ENCODE measurements at places on chromosomes 1 and 21.

- no peak for DNase-seq
- H3K4me1 ChIP-seq, result peaks cover 33% of the 10 kb centered on the region
- H3K4me3 ChIP-seq, result no peak overlapping the region
Measured at GRCh38 chr1:229287267-229287666, 16.4 kb downstream of the RAB4A start.

- no peak for DNase-seq
- H3K4me3 ChIP-seq, result no peak overlapping the region
- no peak overlapping the region for H3K27ac ChIP-seq
- H3K27me3 ChIP-seq, result no peaks in the 10 kb centered on the region
- H3K36me3 ChIP-seq, result no peaks in the 10 kb centered on the region
Measured at GRCh38 chr1:93827633-93828366, 51.2 kb downstream of the DNTTIP2 start.

GRCh38 chr21:25515484-25516405 is 91.5 kb downstream of the MRPL39 start:
- H3K4me3 ChIP-seq, result no peak overlapping the region
- H3K4me1 ChIP-seq, result no peaks in the 10 kb centered on the region
- peaks cover 24% of the 10 kb centered on the region for H3K27me3 ChIP-seq
- no peak overlapping the region for H3K27ac ChIP-seq
- H3K36me3 ChIP-seq, result no peaks in the 10 kb centered on the region
- no peak for DNase-seq

DNA sequence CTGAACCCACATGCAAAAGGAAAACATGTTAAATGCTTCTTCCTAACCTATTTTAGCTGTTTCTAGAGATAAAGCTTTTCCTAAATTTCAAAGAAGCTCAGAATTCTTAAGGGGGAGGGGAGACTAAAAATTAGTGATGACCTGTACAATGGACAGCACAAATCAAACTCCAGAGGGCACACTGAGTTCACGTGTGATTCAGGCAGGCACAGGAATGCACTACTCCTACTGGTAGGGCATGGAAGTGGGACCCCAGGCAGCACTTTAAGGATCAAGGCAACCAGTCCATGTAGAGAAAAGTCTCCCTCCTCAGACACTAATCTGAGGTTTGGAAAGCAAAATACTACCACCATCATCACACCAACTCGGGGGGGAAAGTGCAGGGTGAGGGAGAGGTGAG is 31.3 kb upstream of the CLCA4 start:
- DNase-seq, result no peak
- H3K4me1 ChIP-seq, result no peaks in the 10 kb centered on the region
- no peak overlapping the region for H3K4me3 ChIP-seq

DNA sequence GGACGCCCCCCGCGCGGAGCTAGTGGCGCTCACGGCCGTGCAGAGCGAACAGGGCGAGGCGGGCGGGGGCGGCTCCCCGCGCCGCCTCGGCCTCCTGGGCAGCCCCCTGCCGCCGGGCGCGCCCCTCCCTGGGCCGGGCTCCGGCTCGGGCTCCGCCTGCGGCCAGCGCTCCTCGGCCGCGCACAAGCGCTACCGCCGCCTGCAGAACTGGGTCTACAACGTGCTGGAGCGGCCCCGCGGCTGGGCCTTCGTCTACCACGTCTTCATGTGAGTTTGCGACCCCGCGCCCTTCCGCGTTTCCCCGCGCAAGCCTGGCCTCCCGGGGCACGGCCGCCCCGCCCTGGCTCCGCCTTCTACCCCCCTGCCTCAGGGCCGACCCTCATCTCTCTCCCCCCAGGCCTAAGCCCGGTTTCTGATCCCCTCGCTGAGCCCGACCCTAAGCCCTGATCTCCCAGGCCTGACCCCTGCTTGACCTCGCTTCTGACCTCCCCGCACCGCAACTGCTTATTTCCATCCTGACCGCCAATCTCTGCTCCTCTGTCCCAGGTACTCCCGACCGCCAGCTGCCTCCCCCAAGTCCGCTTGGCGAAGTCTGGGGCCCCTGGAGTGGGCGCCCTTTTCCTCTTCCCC is 669 bp downstream of the KCNQ4 start:
- H3K27me3 ChIP-seq, result peaks cover 61% of the 10 kb centered on the region
- peaks cover 8% of the 10 kb centered on the region for H3K4me1 ChIP-seq
- no peak overlapping the region for H3K27ac ChIP-seq
- H3K4me3 ChIP-seq, result peak overlapping the region; percentile 72

DNA sequence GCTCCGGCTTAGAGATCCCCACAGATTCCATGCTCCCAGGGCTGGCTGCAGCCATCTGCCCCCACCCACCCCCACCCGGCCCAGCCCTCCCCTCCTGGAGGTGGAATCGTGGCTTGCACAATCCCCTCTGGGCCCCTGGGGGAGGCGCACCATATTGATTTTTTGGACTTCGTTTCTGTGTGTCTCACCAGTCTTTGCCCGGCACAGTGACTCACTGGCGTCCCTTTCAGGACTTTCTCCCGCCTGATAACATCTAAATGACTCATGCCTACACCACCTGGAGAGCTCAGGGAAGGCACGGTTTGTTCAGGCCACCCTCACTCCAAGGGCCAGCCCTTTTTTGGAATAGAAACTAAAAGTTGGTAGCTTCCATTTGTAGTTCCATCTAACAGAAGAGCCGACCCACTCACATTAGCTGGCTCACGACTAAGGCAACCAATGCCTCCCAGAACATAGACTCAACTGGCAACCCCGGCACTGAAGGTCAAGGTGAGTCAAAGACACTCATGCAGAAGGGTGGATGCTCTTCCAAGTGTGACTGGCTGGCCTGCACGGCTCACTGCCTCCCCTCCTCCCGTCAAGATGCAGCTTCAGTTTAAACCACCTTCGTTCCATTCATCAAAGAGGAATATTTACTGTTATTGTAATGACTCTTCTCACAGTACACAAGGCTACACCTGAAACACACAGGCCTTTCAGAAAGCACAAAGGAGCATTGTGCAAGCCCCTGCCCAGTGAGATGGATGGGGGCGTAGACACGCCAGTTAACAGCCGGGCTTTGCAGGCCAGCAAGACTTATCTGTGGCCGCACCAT is 18.1 kb upstream of the ETS2 start:
- H3K36me3 ChIP-seq, result peaks cover 2% of the 10 kb centered on the region
- no peaks in the 10 kb centered on the region for H3K27me3 ChIP-seq
- no peaks in the 10 kb centered on the region for H3K4me1 ChIP-seq
- no peak for DNase-seq

- H3K27ac ChIP-seq, result no peak overlapping the region
- no peaks in the 10 kb centered on the region for H3K36me3 ChIP-seq
- DNase-seq, result no peak
- peaks cover 65% of the 10 kb centered on the region for H3K27me3 ChIP-seq
- no peak overlapping the region for H3K4me3 ChIP-seq
Measured at GRCh38 chr1:44544960-44545359, 129.3 kb downstream of the TMEM53 start.

DNA sequence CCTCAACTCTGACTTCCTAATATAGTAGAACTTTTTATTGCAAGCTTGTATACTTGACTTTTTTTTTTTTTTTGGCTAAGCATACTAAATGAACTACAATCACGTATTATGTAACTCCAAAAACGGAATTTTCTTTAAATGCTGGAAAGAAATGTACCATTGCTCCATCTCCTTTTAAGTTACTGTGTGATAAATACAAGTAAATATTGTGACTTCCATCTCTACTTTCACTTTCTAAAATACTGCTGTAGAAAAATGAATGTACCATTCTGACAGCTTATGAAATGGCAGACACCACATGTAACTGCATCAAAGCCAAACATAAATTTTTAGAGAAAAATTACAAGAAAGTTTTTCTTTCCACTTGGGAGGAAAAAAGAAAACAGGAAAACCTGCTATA is 54.7 kb downstream of the ASH1L start:
- DNase-seq, result no peak
- peaks cover 7% of the 10 kb centered on the region for H3K4me1 ChIP-seq
- peak overlapping the region; percentile 21 for H3K4me3 ChIP-seq

DNA sequence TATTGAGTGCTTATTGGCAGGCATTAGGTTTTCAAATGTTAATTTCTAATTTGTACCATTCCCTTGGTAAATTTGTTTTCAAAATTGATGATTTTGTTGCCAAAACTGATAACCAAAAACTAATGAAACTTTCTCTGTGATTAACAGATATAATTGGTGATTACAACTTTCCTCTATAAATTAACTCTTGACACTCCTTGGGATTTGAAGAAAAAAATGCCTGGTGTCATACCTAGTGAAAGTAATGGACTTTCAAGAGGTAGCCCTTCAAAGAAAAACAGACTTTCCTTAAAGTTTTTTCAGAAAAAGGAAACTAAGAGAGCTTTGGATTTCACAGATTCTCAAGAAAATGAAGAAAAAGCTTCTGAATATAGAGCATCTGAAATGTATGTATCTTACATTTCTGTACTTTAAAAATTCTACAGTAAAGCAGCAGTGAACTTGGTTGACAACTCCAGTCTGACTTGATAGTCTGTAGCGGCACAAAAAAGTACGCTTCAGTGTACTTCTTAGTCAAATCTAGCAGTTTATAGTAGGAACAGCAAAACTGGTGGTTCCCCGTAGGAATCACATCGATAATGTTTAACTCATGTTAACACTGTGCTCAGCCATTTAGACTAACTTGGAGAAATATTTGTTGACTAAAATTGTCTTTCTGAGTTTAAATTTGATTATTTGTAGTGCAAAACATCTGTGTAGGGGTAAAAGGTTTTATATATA is 3.0 kb downstream of the USP1 start:
- no peak for DNase-seq
- peaks cover 48% of the 10 kb centered on the region for H3K4me1 ChIP-seq
- H3K4me3 ChIP-seq, result peak overlapping the region; percentile 93
- H3K27me3 ChIP-seq, result no peaks in the 10 kb centered on the region
- peak overlapping the region; percentile 29 for H3K27ac ChIP-seq
- peaks cover 52% of the 10 kb centered on the region for H3K36me3 ChIP-seq
